ENCODE measurements at places on chromosomes 11 and 22. TPM values are rescaled to one million over a fixed set of nuclear protein-coding genes. Genes with fewer than 3 reads are reported as not detected.

DNA sequence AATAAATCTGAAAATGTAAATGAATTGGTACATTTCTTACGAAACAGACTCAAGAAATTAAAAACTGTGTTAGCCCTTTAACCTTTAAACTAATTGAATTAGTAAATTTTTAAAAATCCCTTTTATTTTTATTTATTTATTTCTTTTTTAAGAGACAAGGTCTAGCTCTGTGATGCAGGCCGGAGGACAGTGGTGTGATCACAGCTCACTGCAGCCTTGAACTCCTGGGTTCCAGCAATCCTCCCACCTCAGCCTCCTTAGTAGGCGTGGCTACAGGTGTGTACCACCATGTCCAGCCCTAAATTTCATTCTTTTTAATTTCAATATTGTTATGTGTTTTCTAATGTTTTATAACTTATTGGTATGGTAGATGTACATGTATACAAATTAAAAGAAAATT, 72.6 kb downstream of the MYEOV start:
- no peak for DNase-seq

GRCh38 chr11:2434506-2435255, 9.6 kb downstream of the TRPM5 start:
- no peak for DNase-seq

Gene CD81
- total RNA-seq: 224 TPM

Gene IL10RA
- total RNA-seq: 86.6 TPM

DNA sequence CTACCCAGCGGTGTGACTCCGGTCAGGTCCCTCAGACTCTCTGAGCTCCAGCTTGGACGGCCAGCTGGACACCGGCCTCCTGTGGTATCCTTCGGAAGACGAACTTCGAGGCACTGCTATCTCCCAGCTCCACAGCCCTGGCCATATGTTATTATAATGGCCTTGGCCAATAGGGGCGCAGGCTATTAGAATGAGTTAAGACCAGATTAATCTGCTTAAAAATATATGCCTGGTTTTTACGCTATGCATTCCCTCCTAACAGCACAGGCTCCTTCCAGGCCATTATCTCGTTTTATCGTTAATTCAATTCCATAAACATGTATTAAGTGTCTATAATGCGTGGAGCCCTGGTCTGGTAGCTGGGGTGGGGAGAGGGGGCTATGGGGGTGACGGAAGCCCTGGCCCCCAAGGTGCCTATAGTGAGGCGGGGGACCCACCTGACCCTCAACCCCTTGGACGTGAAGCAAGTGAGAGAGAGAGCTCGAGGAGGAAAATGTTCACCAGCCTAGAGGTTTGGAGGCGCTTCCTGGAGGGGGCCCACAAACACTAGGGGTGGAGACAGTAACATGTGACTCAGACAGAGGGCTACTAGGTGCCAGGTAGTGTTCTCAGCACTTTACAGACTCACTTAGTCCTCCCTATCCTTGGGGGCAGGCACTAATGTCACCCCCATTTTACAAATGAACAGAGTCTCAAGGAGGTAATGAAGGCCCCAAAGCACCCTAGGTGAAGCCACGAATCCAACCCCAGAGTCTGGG, 37.5 kb upstream of the TCF20 start:
- DNase-seq: no peak

GRCh38 chr11:63032457-63032856, 16.8 kb upstream of the SLC22A8 start:
- no peak for DNase-seq

Gene A4GALT
- not detected for total RNA-seq

DNA sequence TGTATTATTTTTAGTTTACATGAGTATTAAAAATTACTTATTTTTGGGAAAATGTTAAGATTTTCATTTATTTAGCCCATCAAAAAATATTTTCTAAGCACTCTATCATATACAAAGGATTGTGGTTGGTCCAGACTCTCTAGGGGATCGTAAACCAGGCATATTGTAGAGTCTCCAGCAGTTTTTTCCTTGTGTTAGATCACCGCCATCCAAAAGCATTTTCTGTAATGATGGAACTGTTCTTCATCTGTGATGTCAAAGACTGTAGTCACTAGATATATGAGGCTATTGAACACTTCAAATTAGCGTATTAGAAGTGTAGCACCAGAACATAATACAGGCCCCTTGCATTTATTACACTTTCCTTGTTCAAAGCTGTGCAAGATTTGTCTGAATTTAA, 154.9 kb downstream of the SBF2 start:
- DNase-seq: no peak

GRCh38 chr22:27438271-27438980, 363.1 kb downstream of the MN1 start:
- no peak for DNase-seq

DNA sequence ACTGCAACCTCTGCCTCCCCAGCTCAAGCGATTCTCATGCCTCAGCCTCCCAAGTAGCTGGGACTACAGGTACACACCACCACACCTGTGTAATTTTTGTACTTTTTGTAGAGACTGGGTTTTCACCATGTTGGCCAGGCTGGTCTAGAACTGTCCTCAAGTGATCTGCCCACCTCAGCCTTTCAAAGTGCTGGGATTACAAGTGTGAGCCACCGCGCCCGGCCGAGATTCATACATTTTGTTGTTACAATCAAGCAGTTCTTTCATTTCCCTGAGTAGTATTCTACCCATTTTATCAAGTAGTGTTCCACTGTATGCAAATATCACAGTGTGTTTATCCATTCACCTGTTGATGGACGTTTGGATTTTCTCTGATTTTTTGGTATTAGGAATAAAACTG, 26.6 kb upstream of the SLC35C1 start:
- no peak for DNase-seq

Gene ACRV1
- total RNA-seq: not detected

DNA sequence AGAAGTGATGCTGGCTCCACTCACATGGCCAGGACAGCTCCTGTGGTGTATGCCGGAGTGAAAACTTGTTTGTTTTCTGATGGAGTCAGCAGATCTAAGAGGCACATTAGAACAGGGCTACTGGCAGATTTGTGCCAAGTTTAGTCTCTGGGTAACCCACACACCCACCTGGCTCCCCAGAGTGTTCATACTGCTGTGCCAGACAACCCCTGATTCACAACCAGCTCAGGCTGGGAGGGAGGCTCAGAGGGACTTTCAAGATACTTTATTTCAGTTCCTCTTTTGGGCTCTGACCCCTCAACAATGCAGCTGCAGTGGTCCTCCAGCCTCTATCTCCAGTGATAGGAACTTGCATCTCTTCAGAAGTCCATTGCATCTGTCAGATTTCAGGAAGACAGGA, 8.5 kb downstream of the NTM start:
- DNase-seq: no peak

DNA sequence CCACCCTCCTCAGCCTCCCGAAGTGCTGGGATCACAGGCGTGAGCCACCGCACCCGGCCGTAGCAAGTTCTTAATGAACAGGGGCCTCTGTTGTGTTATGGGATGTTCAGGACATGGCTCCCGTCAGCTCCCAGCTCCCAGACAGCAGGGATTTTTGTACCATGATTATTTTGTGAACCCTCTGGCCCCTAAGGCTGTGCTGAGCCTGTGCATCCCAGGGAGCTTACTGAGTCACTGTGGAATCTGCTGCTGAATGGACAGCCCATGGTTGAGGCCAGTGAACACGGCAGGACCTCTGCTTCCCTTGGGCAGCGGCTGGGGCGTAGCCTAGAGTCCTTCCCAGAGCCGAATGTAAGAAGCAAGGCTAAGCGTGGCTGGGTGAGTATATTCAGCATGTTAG, 245.2 kb downstream of the NTM start:
- DNase-seq: no peak

- DNase-seq: peak; percentile 89
These were observed 164.6 kb downstream of the ETS1 start for GRCh38 chr11:128422576-128423370.
